Posterior vena cava (tissue), 2 donors: ENCODE measurements at places on chromosomes 5 and 9. TPM values are rescaled to one million over a fixed set of nuclear protein-coding genes. Genes with fewer than 3 reads are reported as not detected.

DNA sequence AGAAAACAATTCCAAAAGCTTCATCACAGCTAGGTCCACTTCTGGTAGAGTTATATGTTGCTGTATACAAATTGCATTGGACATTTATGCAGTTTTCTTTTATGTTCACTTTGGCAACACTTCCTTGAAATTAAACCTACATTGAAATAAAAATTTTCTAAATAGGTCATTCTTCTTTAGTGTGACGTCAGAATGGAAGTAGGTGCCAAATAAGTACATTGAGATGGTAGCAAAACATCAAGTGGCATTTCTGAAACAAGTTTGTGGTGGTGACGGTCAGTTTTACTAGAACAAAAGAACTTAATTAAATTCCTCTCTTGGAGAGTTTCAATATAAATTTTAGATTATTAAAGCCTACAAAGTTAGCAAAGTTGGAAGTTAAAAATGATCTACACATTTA is 895.1 kb downstream of the CDH9 start:
- DNase-seq, result no peak

DNA sequence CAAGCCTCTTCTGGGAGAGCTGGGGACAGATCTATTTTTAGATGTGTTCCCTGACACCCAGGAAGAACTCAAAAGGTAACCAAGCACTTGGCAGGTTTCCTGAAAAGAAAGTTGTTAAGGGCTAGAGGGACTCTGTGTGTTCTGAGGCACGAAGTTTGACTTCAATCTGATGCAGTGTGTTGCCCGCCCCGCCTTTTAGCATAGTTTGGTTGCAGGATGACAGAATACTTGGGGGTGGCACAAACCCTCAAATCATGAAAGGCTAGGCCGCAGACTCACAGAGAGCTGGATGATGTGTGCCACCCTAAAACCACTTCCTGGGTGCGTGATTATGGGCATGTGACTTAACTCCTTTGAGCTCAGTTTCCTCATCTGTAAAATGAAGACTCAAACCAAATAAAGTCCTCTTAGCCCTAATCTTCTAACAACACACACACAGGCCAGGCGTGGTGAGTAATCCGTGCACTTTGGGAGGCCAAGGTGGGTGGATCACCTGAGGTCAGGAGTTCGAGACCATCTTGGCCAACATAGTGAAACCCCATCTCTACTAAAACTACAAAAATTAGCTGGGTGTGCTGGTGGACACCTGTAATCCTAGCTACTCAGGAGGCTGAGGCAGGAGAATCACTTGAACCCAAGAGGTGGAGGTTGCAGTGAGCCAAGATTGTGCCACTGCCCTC is 12.8 kb upstream of the NDFIP1 start:
- no peak for DNase-seq

DNA sequence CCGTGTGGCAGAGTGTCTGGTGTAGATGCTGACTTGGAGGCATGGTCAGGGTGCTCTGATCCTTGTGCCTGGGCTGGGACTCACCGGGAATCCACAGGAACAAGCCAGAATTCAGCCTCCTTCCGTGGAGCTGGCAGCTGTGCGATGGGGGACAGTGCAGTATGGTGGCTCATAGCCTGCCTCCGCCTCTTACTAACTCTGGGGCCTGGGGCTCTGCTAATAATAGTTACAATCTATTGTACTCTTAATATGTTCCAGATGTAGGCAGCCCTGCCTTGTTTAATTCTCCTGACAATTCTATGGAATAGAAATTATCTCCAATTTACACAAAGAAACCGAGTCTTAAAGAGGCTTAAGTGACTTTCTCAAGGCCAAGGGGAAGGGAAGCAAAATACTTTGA is 77.6 kb downstream of the PCDH1 start:
- no peak for DNase-seq

DNA sequence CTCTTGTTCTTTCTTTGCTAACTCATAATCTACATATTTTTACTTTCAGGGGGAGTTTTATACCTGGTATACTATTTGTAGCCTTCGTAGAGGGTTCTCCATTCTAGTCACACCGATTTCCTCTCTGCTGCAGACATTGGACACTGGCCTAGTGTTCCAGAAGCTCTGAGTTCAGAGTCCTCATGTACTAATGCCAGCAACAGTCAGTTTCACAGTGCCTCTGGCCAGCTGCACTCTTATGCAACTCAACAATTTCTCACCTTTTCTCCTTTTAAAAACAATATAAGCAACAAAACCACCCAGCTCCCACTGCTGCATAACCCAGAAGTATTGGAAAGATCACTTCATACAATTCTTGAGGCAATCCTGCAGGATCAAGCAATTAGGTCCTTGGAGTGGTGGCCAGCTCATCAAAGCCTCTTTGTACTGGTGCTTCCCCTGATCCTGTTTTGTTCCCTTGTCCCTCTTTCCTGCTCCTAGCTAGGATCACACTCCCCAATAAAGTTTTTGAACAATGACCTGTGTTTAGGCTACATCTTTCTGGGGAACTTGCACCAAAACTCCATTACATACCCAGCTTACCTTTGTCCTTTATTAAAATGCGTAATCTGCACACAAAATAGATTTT is 98.1 kb upstream of the TUT7 start:
- no peak for DNase-seq

GFI1B gene
- total RNA-seq, result not detected

PCDHB9 gene
- 1.1 TPM for total RNA-seq

TMEM174 gene
- not detected for total RNA-seq

GRCh38 chr9:38194870-38195269 is 125.8 kb upstream of the SHB start:
- no peak for DNase-seq

SLC6A7 gene
- total RNA-seq, result 0.14 TPM

FOXD4L4 gene
- total RNA-seq, result 0.28 TPM

DNA sequence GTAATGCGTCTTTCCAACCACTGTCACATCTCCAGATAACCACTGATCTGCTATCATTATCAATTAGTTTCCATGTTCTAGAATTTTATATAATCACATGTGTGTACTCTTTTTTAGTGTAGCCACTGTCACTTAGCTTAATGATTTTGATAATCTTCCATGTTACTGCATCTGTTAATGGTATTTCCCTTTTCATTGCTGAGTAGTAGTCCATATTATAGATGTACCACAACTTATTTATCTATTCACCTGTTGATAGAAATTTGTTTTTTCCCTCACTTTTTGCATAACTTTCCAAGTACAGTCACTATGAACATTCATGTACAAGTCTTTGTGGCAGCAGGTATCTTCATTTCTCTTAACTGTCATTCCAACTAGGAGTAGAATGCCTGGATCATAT is 30.3 kb upstream of the RPS23 start:
- no peak for DNase-seq

DNA sequence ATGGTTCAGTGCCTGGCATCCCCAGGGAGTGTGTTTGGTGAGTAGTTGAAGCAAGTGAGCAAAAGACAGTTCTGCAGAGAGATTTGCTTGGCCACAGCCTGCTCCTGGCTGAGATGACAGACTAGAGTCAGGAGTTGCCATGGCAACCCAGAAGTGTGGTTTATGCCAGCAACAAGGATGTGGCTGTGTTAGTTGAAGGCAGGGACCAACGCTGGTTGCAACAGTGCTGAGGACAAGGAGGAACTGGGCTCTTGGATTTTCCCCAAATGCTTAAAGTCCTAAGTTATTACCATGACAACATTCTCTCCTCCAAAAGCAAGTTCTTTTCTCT is 2.7 kb downstream of the NXNL2 start:
- peak; percentile 90 for DNase-seq

DNA sequence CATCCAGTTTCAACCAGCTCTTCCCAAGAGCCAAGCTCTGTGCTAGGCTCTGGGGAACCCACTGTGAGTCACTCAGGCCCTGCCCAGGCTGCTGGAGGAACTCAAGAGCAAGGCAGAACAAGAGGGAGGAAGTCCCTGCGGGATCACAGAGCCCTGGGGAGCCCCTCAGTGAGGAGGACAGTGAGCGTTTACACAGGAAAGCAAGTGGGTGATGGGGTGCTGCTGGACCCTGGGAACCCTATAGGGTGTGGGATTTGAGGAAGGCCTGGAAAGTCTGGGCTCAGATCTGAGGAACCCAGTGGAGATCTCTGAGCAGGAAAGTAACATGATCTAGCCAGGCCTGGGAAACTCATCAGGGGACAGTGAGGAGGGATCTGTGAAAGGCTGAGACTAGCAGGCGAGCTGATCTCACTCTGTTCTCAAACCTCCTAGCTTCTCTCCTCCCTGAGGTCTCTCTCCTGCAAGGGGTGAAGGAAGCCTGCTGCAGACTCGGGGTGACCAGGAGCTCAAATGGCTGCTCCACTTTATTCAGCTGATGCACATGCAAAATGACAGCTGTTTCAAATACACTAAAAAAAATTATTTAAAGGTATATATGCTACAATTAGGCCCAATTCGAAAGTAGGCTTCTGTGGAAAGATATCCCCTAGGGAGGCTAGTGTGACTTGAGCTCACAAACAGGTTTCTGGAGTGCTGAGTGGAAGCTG is 70.0 kb downstream of the SHB start:
- peak; percentile 88 for DNase-seq

GRCh38 chr5:133870661-133871060 is 97.8 kb downstream of the C5orf15 start:
- peak; percentile 32 for DNase-seq

GRCh38 chr5:74995926-74996325 is 56.4 kb downstream of the GCNT4 start:
- no peak for DNase-seq

- DNase-seq, result no peak
Observed at GRCh38 chr5:130104895-130105688, 200.8 kb downstream of the CHSY3 start.

GRCh38 chr9:93450945-93451815 is at the start of gene FAM120A:
TSS of gene FAM120A (plus strand) at chr9:93451685. CDS start at chr9:93451916, 231 bp downstream.
- peak; percentile 92 for DNase-seq

ZNF658 gene
- total RNA-seq, result 4.3 TPM

DNA sequence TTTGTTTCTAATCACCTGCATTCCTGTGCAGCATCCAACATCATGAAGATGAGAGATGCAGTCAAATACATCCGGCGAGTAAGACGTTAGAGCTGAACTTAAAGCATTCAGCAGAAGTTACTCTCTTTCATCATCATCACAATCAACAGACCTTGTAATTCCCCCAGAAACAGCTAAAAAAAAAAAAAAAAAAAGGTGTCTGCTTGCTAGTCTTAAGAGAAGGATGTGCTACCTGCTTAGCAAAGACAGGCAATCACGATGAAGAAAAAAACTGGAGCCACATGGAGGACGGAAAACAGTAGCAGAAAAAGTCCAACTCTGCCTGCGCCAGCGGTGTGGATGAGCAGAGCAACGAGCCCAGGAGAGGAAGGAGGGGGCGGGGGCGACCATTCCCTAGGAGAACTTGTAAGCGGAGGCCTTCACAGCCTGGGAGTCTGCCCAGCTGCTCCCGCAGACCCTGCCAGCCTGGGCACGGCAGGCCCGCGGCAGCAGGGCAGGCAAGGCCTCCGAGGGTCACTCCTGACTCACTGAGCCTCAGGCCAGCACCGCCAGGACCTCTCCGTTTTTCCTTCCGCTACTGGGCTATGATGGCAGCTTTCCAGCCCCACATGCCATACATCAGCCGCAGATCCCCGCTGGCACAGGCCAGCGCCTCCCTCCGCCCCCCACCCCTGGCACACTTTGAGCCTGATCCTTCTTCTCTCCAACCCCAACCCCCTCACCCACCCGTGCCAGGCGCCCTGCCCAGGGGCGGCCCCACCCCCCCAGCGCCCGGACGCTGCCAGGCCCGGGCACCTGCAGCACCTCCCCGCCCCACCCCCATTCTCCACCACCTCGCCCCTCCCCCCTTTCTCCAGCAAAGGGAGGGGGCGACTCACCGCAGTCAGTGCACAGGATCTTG is 1.4 kb downstream of the NRG2 start:
- DNase-seq, result peak; percentile 78

DNA sequence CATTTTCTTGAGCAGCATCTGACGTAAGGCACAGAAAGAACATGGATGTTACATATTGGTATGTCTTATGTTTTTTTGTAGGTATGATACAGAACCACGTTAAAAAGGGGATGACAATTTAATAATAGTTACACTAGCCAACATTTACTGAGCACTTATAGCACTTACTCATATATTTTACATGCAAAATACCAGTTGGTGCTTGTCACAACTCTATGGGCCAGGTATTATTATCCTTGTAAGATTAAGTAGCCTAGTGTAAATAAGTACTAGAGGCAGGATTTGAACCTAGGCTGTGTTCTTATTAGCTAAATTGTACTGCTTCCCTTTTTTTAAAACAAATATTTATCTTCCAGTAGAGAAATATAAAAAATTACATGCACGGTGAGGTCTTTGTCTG is 83.5 kb downstream of the RANBP17 start:
- DNase-seq, result no peak

SWI5 gene
- 16.7 TPM for total RNA-seq

DNA sequence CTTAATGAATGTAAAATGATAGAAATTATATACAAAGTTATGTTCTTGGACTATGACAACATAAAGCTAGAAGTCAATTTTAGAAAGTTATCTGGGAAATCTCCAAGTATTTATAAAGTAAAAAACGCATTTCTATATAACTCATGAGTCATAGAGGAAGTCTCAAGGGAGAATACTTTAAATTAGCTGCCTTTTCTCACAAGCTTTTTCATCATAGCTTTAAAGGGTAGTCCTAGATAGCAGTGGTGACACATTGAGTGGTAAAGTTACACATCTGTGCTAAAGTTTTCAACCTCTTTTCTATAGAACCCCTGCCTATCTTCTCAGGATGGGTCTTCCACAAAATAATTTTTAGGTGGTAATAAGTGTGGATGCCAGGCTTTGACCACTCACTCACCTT is 598.3 kb upstream of the FAM174A start:
- no peak for DNase-seq

GDF9 gene
- total RNA-seq, result 0.33 TPM

SPARC gene
- total RNA-seq, result 2,416 TPM

- DNase-seq, result no peak
Observed at GRCh38 chr5:67695369-67695768, 498.8 kb upstream of the CD180 start.

GRCh38 chr9:121822093-121823085 is 171.0 kb downstream of the DAB2IP start:
- DNase-seq, result peak; percentile 58

DNA sequence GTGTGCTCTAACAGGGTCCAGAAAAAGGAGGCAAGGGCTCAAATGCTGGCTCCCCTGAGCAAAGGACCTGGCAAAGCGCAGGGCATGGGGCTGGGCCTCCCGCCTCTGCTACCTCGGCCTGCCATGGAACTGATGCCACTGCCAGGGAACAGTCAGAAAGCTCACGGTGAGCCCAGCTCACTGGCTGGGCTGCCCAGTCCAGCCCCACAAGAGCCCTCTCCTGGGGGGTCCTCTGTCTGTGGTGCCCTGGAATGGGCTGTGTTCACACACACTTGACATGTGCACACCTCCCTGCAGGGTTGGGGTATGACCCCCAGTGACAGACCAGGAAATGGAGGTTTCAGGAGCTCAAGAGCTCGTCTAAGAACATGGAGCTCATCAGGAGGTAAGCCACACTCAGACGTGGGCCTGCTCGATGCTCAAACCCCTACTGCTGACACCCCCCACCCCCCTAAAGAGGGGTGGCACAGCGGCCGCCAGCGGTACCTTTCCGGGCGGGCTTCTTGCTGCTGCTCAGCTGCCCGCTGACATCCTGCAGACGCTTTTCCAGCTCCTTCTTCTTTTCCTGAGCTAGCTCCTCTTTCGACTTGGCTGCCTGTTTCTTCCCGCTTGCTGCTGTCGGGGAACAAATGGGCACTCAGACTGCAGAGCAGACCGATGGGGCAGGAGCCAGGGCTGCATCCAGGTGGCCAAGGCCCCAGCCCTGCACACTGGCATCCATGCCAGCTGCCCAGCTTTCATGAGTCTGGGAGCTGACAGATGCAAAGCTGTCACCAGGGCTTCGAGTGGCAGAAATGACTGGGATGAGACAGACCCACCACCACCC is 9.1 kb downstream of the BRD3OS start:
- peak; percentile 72 for DNase-seq

PALM2AKAP2 gene
- 65.6 TPM for total RNA-seq

VLDLR gene
- 39.5 TPM for total RNA-seq
